ENCODE measurements at places on chromosomes 4 and X.

- no peak for DNase-seq
These were observed 14.6 kb upstream of the SPRY1 start for GRCh38 chr4:123381996-123382395.

DNA sequence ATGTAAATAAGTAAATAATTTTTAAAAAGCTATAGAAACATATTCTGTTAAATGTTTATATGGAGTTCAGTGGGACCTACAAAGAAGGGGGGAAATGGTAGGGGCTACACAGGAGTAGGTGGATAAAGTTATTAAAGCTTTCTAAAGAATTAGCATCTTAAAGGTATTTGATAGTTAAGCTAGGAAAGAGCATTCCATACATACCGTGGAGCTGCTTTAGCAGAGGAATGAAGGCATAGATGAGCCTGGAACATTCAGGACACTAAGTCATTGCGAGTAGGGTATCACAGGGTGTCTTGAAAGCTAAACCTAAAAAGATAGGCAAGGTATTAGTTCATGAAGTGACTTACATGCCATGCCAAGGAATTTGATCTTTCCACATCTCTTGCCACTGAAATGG is 60.4 kb downstream of the SLC10A6 start:
- no peak for DNase-seq

GRCh38 chr4:151896880-151897279 is 136.1 kb upstream of the GATB start:
- no peak for DNase-seq

DNA sequence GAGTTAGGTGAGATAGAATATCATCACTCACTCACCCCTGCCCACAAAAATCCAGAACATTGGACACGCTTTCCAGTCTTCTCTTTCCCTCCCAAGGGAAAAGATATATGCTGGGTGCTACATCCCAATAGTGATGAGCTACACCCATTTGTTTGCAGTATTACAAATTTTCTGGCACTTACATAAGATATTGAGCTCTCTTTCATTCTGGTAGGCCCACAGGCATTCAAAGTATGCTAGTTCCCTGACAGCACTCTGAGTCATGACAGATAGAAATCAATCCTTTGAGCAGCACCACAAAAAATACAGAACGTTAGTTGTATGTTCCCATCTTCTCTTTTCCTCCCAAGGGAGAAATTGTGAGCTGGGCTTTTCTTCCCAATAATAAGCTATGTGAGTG is 477.6 kb upstream of the GRID2 start:
- DNase-seq: no peak

DNA sequence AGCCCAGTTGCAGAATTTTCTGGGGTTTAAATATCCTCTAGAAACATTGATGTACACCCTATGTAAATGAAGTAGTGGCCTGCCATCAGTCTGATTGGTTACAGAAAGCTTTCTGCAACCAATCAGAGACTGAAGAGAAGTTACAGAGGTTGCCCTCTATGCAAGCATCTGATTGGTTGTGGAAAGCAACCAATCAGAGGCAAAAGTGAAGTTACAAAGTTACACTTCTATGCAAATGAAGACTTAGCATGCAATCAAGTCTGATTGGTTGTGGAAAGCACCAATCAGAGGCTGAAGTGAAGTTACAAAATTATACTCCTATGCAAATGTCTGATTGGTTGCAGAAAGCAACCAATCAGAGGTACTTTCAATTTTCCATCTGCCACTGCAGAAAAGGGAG is 51.9 kb upstream of the USP9X start:
- DNase-seq: no peak

DNA sequence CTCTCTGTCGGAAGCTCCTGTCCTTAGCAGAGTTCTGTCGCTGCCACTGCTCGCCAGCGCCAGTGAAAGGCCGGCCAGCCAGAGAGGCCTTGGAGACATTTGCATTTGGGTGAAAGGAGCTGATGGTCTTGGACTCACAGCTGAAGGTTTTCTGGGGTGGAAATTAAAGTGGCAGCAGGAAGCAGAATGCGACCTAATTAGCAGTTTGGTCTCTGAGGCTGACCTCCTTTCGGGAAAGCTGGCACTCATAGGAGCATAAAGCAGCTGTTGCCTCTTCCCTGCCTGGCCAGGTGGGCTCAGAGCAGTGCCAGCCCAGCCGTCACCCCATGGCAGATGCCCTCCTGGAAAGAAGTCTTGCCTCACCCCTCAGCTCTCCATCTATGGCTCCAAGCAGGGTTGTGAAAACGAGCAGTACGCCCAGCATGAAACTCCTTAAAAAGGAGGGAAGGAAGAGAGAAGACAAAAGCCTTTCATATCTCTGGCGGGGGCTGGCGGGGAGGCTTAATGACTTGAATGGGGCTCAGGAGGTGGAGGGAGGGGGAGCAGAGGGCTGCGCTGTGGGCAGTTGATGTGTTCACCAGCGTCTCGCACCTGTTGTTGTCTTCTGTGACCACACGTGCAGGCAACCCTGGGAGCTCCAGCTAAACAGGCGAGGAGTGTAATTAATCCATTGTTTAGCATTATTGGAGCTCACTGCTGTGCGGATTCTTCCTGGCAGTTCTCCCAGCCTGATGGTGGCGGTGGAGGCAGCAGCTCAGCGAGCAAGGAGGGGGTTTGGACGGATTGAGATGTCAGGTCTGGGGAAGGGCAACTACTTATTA is 264.0 kb downstream of the MID1IP1 start:
- peak; percentile 17 for DNase-seq

- DNase-seq: no peak
These were observed 178.6 kb downstream of the ACTRT1 start for GRCh38 chrX:127873637-127874036.

DNA sequence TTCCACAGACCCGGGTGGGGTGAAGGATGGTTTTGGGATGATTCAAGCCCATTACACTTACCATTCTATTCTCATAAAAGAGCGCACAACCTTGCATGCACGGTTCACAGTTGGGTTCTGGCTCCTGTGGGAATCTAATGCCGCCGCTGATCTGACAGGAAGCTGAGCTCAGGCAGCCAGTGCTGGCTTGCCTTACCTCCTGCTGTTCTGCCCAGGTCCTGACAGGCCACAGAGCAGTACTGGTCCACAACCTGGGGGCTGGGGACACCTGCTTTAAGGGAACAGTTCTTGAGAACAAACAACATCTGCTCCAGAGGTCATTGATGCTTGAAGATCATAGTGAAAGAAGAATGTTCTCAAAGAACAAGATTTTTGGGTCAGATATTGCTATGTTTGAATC is 8.0 kb upstream of the HS3ST1 start:
- no peak for DNase-seq

DNA sequence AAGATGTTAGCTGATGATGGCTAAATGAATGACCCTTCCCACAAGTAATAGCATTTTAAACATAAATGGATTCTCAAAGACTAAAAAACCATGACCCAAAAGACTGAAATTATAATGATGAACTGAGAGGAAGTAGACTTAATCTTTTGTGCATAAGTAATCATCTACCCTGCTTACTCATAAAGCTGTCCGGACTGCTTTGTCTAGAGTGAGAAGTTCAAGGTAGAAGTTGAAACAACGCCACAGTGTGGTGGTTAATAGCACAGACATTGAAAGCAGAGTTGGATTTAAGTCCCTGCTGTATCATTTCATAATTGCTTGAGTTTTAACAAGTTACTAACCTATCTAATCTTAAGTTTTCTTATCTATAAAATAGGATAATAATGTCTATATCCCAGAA is 346.6 kb downstream of the CENPC start:
- peak; percentile 18 for DNase-seq

DNA sequence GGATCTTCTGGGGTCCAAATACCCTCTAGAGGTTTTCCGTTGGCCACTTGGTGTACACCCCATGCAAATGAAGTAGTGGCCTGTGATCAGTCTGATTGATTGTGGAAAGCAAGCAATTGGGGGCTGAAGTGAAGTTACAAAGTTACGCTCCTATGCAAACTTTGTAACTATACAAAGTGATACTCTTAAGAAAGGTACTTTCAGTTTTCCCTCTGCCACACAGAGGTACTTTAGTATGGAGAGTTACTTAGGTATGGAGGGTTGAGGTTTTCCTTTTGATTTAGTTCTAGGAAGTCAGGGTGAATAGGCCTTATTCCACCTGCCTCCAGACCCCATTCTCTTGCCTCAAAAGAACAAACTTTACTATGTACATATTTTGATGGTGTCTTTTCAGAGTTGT is 28.7 kb downstream of the STAG2 start:
- no peak for DNase-seq

Data from SHP77 (cell line).